ENCODE measurements at places on chromosomes 12 and 14.

DNA sequence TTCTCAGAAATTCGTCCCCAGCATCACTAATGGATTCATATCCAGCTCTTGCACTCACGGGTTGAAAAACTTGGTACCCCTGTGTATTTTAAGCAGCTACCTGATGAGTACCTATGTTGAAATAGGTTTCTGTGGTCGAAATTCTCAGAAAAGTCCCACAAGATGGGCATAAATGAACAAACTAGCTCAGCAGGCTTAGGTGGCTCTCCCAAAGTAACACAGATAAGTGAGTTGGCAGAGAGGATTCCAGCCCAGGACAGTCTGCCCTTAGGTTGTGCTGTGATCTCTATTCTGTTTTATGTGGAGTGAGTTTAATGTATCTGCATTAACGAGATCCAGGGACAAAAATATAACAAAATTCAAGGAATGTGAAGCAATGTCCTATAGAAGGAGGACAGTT is 92.3 kb downstream of the RGS6 start:
- no peak for DNase-seq

- DNase-seq, result no peak
Observed at GRCh38 chr12:92550254-92550653, 152.5 kb upstream of the PLEKHG7 start.

GRCh38 chr12:68785358-68785757 is 22.6 kb upstream of the MDM2 start:
- no peak for DNase-seq

DNA sequence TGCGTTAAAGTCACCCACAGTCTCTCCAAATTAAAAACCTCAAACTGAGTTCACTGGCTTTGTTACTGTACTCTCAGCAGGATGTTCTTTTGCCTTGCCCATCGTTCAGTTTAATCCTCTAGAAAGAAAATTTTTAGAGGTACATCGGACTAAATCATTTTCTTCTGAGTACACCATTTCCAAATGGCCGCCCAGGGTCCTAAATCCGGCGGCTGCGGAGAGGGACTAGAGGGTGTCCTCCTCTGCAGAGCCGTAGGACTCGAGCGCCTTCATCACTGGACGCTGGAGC is 1.4 kb downstream of the LIN7A start:
- DNase-seq, result no peak

GRCh38 chr12:63802012-63802608 is 22.4 kb downstream of the RXYLT1 start:
- DNase-seq, result no peak

- DNase-seq, result no peak
Observed at GRCh38 chr14:36647824-36648753, 13.6 kb upstream of the PAX9 start.

DNA sequence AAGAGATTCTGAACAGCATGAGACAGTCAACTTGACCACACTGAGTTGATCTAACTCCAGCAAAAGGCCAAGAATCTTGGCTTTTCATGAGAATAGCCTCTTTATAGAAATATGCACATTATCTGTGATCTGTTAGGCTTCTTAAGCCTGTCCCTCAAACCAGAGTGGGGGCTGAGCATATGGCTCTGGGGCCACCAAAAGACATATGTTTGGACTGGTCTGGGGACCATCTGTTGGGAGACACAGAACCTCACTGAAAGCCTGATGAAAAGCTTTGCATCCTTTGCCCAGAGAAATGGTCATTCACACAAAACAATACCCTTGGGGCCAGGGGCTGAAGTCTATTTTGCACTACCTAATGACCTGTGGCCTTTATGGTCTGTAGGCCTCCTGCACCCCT is 165.3 kb upstream of the PRMT8 start:
- no peak for DNase-seq

- no peak for DNase-seq
Observed at GRCh38 chr12:62731055-62731820, 203.7 kb downstream of the PPM1H start.

GRCh38 chr14:100576091-100577085 is 10.8 kb downstream of the BEGAIN start:
- DNase-seq, result no peak

DNA sequence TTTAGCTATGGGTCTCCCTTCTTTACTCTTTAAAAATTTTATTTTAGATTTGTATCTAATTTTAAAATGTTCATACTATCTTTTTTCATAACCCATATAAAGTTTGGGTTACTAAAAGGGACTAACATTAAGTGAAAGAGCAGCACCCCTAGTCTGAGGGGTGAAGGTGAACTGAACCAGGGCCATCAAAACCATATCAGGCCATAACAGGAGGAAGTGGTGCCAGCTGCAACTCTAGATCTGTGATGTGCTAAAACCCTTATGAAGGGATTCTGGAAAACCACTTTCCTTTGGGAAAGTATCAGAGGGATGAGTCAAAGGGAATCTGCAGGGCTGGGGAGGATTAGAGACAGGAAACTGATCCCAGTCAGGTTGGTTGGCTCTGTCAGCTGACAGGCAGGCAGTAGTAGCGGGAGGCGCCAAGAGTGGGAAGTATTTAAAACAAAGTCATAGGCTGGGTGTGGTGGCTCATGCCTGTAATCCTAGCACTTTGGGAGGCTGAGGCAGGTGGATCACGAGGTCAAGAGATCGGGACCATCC is 162.5 kb downstream of the PPM1H start:
- DNase-seq, result no peak

- DNase-seq, result no peak
Observed at GRCh38 chr14:28608443-28608842, 158.1 kb upstream of the FOXG1 start.

DNA sequence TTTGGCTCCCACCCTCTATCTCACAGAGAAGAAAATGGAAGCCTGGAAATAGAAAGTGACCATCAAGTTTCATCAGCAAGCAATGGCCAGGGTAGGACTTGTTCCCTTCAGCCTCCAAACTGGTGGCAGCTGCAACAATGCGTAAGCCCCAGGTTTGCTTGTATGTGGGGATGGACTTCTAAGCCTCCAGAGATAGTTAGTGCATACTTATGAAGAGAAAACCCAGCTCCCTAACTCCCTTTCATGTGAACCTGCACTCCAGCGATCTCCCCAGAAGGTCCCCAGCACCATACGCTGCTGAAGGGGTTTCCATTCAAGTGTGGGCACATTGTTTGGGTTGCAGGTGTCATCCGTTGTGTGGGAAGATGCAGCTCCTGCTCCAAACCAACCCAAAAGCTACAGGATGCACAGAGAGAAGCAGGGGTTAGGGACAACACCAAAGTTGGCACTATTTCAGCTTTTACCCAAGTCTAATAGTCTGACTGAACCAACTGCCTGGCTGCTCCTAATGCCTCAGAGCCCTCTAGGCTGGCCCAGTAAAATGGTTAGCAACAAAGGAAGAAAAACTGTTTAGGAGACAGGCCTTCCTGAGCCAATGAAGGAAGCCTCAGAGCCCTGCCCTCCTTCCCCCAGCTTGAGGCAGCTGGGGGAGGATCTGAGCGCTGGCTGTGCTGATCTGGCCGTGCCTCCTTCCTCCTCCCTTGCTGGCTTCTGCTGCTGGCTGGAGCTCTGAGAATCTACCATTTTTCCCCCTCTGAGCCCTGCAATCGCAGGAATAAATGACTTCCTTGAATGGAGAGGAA is 12.3 kb downstream of the ZFP36L1 start:
- no peak for DNase-seq

GRCh38 chr12:122420471-122421162 is 1.9 kb downstream of the CLIP1 start:
- no peak for DNase-seq

GRCh38 chr12:113234483-113234882 is 13.2 kb downstream of the TPCN1 start:
- no peak for DNase-seq

GRCh38 chr14:68603533-68604360 is 189.1 kb downstream of the ZFP36L1 start:
- DNase-seq, result no peak

- DNase-seq, result no peak
Observed at GRCh38 chr14:25069879-25070278, 19.9 kb upstream of the STXBP6 start.

DNA sequence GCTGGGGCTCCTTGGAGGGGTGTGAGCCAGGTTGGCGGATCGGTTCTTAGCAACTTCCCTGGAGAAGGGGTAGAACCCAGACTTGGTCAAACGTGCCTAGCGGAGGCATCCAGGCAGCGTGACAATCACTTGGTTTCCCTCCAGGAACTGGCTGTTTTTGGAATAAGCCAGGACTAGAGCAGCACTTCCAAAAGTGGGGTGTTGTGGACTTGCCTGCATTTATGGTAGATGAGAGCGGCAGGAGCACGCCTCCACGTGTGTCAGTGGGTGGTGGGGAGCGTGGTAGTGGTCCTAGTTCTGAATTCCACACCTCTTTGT is 2.8 kb downstream of the PRMT8 start:
- DNase-seq, result no peak

DNA sequence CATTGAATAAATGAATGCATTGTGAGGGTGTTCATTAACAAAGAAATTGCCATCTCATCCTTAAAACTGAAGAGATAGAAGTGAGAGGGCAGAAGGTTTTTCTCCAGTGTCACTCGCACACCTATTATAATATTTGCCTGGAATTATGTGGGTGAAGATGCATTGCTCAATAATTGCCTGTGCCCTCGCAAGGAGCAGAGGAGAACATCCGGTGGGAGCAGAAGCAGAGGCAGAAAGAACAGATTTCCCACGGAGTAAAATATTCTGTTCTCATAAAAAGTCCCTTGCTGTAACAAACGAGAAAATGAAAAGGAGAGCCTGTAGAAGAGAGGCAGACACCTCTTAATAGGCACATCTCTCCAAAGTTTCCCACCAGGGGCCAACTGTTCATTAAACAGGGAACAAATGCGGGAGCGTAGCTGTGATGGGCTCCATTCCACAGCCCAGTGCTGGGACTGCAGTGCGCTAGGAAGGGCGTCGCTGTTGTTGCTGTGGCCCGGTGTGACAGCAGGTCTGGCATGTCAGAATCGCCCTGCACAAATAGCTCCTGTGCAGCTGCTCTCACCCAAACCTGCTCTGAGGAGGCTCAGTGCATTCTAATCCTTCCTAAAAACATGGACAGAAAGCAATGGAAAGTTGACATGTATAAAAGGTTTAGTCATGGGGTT is 359.8 kb downstream of the APAF1 start:
- DNase-seq, result no peak

- DNase-seq, result no peak
Observed at GRCh38 chr14:103820382-103820781, 27.0 kb downstream of the PPP1R13B start.

GRCh38 chr12:42299392-42300308 is 26.2 kb downstream of the ZCRB1 start:
- peak; percentile 69 for DNase-seq

DNA sequence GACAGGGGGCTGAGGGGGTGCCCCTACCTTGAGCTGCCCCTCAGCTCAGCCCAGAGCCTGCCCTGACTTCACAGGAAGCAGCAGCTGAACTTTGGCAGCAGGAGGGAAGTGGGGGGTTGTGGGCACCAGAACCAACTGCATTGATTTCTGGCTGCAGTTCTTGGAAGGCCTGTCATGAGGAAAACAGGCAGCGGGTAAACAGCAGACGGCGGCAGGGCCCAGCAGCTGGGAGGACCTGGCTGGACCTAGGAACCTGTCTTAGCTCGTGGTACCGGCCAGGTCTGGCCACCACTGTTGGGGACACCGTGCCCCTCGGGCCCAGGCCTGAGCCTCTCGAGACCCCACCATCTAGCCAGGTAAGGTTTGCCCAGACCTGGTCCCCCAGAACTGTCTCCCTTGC is 154.2 kb upstream of the MYL2 start:
- DNase-seq, result no peak

- DNase-seq, result no peak
Observed at GRCh38 chr14:65606460-65606859, 193.9 kb downstream of the FUT8 start.

DNA sequence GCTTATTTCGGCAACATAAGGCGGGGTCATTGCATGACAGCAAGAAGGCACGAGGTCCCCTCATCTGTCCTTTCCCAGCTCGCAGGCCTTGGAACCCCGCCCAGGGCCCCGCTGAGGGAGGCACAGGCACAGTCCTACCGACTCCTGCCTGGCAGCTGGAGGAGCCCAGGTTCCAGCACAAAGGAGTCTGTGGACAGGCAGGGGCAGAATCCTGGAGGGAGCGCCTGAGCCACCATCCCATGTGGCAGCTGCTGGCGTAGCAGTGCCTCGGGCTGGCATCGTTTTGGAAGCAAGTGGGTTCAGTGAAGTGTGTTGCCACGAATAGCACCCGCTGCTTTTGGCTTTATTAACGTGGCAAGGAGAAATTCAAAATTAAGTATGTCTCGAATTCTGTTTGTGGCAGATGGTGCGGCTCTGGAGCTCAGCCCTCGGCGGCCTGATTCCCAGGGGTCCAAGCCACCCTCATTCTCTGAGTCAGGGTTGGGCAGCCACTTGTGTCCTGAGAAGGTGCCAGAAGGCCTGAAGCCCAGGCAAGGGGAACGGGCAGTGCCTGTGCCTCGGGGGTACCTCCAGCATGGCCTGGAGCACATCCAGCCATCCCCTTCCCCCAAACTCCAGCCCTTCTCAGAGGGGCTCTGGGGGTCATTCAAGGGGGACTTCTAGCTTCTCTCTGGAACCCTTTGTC is 35.9 kb downstream of the SLC8B1 start:
- DNase-seq, result no peak

- DNase-seq, result no peak
Observed at GRCh38 chr14:102667703-102668102, 75.3 kb downstream of the RCOR1 start.

DNA sequence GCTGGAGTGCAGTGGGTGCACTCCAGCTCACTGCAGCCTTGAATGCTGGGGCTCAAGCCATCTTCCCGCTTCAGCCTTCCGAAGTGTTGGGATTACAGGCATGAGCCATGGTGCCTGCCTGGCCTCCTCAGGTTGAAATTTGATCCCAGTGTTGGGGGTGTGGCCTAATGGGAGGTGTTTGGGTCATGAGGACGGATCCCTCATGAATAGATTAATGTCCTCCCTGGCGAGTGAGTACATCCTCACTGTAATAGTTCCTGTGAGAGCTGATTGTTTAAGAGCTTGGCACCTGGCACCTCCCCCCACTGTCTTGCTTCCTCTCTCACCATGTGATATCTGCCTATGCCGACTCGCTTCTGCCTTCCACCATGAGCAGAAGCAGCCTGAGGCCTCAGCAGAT is 84.7 kb downstream of the TSPAN9 start:
- no peak for DNase-seq

DNA sequence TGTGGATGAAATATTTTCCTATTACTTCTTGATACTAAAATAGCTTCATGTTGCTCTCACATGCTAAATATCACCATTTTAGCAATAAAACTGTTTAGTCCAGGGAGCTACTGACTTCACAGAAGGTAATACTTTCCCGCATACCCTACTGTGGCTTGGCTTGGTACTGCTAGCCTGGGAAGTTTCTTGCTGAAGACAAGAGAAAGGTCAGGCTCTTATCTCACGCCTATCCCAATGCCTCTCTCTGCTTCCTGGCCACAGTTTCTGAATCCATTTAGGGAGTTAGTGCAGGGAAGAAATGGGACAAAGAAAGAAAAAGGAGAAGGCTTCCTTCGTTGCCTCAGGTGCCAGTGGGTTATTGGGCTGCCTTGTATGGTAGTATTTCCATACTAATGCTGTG is 228.3 kb downstream of the MDGA2 start:
- no peak for DNase-seq

GRCh38 chr14:91968280-91968679 is 20.8 kb upstream of the FBLN5 start:
- no peak for DNase-seq

GRCh38 chr12:55688716-55689655 is 18.7 kb downstream of the ITGA7 start:
- DNase-seq, result no peak
